Immature natural killer cell (primary cell): ENCODE measurements at places on chromosomes 6 and 20.

DNA sequence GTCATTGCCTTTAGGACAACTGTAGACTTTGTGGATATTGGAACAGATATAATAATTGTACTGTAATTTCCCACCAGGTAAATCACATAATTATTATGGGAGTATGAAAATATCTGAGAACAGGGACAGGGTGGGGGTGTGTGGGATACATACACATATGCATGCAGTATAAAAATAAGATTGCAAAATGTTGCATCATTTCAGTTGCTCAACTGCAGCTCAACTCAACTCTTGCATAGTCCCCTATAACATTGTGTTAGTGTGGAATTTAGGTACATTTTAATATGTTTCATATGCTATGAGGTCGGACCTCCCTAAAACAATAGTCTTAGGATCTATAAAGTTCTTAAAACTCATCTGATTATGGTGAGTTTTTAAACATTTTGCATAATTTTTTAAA, 275.0 kb upstream of the FLRT3 start:
- H3K4me3 ChIP-seq = no peak overlapping the region
- no peaks in the 10 kb centered on the region for H3K4me1 ChIP-seq
- no peak overlapping the region for H3K27ac ChIP-seq
- no peaks in the 10 kb centered on the region for H3K36me3 ChIP-seq
- no peaks in the 10 kb centered on the region for H3K27me3 ChIP-seq

DNA sequence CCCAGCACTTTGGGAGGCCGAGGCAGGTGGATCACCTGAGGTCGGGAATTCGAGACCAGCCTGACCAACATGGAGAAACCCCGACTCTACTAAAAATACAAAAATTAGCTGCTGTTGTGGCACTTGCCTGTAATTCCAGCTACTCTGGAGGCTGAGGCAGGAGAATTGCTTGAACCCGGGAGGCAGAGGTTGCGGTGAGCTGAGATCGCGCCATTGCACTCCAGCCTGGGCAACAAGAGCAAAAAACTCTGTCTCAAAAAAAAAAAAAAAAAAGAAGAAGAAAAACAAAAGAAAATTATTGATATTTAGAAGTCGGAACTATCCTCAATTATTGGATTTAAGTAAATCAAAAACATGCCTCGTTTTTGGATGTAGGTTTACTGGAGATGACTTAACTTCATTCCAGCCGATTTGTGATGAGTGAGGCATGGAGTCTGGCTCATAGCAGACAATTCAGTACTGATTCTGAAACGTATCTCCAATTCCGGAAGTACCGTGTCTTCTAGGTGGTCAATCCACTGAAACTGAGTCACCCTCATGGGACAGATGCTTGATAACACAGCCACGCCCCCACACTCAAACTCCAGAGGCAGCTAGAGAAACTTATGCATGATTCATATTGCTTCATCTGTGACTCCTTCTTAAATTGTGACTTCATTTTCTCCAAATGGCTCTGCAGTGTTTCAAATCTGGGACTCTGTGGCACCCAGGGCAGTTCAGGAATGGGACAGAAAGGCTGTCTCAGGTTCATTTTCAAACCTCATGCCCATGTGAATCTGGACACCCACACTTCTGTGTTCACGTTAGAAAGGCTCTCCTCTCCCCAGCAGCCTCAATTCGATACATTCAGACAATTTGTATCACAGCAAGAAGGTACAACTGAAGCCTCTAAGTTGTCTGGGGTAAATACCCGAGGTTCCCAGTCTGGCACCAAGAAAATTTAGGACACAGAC, 110.4 kb upstream of the ARMC2 start:
- H3K4me1 ChIP-seq = peaks cover 7% of the 10 kb centered on the region
- H3K36me3 ChIP-seq = no peaks in the 10 kb centered on the region
- H3K27ac ChIP-seq = no peak overlapping the region
- peaks cover 3% of the 10 kb centered on the region for H3K27me3 ChIP-seq
- no peak overlapping the region for H3K4me3 ChIP-seq
- DNase-seq = no peak

DNA sequence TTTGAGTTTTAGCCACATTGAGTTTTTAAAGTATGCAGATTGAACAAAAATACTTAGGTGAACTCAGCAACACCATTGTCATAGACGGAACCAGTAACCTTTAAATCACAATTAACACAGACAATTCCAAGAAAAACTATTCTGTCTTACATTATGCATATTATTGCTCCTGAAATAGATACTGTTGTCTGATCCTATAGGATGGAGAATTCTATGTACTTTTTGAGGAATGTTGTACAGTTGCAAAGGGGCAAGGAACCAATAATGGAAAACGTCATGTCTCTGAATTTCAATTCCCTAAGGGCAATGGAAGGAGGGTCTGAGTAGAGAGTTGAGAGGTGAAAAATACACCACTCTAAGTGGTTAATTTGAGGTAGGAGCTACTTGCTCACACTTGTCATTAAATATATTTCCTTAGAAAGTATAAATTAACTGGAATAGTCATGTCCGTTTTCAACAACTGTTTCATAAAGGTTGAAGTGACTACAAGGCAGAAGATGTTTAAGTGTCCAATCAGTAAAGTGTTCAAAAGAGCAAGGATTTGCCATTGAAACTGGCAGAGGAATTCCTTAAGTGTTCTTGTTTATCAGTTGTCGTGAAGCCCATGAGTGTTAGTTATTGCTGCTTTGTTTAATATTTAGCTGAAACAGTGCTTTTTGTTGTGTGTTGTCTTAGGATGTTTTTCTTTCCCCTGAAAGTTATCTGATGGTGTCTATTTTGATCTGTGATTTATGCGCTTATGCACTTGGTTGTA, 1.3 kb downstream of the NKAIN2 start:
- H3K27ac ChIP-seq = no peak overlapping the region
- no peak for DNase-seq
- no peaks in the 10 kb centered on the region for H3K36me3 ChIP-seq

- H3K4me3 ChIP-seq = no peak overlapping the region
- H3K27ac ChIP-seq = no peak overlapping the region
- DNase-seq = peak; percentile 72
- H3K27me3 ChIP-seq = peaks cover 4% of the 10 kb centered on the region
- H3K4me1 ChIP-seq = peaks cover under 1% of the 10 kb centered on the region
Observed at GRCh38 chr20:49928411-49929141, 7.6 kb upstream of the RNF114 start.

GRCh38 chr20:14700639-14700960, 363.2 kb upstream of the FLRT3 start:
- H3K4me3 ChIP-seq = no peak overlapping the region
- H3K27ac ChIP-seq = no peak overlapping the region
- no peaks in the 10 kb centered on the region for H3K4me1 ChIP-seq
- no peaks in the 10 kb centered on the region for H3K36me3 ChIP-seq

DNA sequence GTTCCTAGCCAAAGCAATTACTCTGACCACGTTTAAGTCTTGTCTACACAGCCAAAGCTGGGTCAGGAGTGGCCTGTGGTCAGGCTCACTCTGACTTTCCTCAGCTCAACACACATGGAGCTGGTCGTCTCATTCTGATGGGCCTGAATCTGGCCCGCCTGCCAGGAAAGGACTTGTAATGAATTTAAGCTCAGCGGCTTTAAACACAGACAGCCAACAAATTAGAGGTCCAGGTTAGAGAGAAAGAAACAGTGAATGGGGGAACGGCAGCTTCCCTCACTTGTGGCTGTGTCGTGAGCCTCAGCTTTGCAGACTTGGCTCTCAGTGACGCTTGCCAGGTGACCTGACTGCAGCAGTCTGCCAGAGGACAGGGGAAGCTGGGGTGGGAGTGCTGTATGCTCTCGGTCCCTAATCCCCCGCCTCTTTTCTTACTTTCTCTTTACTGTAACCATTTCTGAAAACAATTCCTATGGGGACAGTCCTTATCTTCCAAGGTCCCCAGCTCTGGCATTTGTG, 121.9 kb upstream of the AGPAT4 start:
- H3K27me3 ChIP-seq = peaks cover 2% of the 10 kb centered on the region
- H3K36me3 ChIP-seq = no peaks in the 10 kb centered on the region
- H3K4me1 ChIP-seq = no peaks in the 10 kb centered on the region
- H3K4me3 ChIP-seq = no peak overlapping the region
- H3K27ac ChIP-seq = no peak overlapping the region
- DNase-seq = no peak

GRCh38 chr6:35719830-35720733, 16.8 kb upstream of the ARMC12 start:
- H3K4me1 ChIP-seq = peaks cover 4% of the 10 kb centered on the region
- H3K4me3 ChIP-seq = no peak overlapping the region
- no peak overlapping the region for H3K27ac ChIP-seq
- H3K36me3 ChIP-seq = no peaks in the 10 kb centered on the region
- no peak for DNase-seq

DNA sequence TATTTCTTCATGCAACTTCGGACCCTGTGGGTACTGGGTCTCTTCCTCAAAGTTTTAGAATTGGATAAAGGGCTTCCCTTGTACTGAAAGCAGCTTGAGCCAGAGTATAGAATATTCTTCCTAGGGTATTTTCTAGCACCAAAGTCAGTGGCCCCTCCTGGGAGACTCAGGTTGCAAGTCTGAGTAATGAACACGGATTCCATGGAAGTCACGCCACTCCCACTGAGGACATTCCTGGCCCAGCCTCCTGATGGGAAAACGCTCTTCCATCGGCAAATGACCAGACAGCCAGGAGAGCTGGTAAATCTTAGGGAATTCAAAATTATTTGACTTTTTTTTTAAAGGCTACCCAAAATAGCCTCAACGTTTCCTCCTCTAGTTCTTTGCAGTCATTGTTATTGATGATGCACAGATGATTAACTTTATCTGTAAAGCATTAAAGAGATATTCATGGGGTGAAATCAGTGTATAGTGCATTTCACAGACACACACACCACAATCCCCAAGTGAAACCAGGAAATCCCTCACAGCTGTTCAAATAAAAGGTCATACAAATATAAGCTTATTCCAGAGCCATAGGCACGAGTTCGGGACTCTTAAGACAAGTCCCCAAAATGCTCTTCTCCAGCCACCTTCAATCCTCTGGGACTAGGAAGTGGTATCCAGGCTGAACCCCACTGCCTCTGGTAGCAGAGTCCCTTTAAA, 248.8 kb downstream of the SOD2 start:
- H3K4me3 ChIP-seq = no peak overlapping the region
- no peaks in the 10 kb centered on the region for H3K4me1 ChIP-seq
- H3K36me3 ChIP-seq = no peaks in the 10 kb centered on the region

- no peak overlapping the region for H3K4me3 ChIP-seq
- H3K4me1 ChIP-seq = peaks cover 65% of the 10 kb centered on the region
Observed at GRCh38 chr6:137265561-137266308, 46.5 kb upstream of the IFNGR1 start.

DNA sequence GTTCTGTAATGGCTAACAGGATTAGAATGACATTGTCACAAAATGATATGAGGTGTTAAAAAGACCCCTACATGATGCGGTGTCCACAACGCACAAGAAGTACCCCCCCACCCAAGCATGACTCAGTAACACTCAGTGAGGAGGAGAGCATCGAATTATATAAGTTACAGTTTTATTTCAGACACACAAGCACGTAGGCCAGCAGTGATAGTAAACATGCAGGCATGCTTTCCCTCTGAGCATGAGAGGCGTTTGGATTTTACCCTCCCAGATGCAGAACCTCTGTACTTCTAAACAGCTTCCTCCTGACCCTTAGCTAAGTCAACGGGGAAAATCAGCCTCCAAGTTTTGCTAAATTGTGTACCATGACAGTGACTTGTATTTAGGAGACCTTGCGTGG, 23.9 kb downstream of the GNAS start:
- no peaks in the 10 kb centered on the region for H3K4me1 ChIP-seq
- no peaks in the 10 kb centered on the region for H3K36me3 ChIP-seq
- no peak overlapping the region for H3K4me3 ChIP-seq
- no peaks in the 10 kb centered on the region for H3K27me3 ChIP-seq
- DNase-seq = no peak

GRCh38 chr20:36298795-36299339, 7.3 kb upstream of the DLGAP4 start:
- H3K4me3 ChIP-seq = no peak overlapping the region
- no peak overlapping the region for H3K27ac ChIP-seq
- H3K36me3 ChIP-seq = no peaks in the 10 kb centered on the region

- peaks cover 3% of the 10 kb centered on the region for H3K27me3 ChIP-seq
- H3K4me1 ChIP-seq = no peaks in the 10 kb centered on the region
- no peak for DNase-seq
Observed at GRCh38 chr6:128343706-128344105, 176.7 kb downstream of the PTPRK start.

GRCh38 chr6:139919107-139920026, 544.9 kb upstream of the CITED2 start:
- peaks cover 3% of the 10 kb centered on the region for H3K27me3 ChIP-seq
- no peak overlapping the region for H3K4me3 ChIP-seq
- H3K4me1 ChIP-seq = no peaks in the 10 kb centered on the region
- H3K27ac ChIP-seq = no peak overlapping the region

- no peaks in the 10 kb centered on the region for H3K36me3 ChIP-seq
- no peak for DNase-seq
- no peak overlapping the region for H3K4me3 ChIP-seq
- H3K27ac ChIP-seq = no peak overlapping the region
- no peaks in the 10 kb centered on the region for H3K4me1 ChIP-seq
Observed at GRCh38 chr20:15806105-15806504, 767.1 kb downstream of the KIF16B start.

- H3K36me3 ChIP-seq = no peaks in the 10 kb centered on the region
- H3K27me3 ChIP-seq = peaks cover 8% of the 10 kb centered on the region
- H3K4me3 ChIP-seq = no peak overlapping the region
- DNase-seq = no peak
- H3K27ac ChIP-seq = no peak overlapping the region
Observed at GRCh38 chr6:1801401-1801800, 191.7 kb downstream of the FOXC1 start.

DNA sequence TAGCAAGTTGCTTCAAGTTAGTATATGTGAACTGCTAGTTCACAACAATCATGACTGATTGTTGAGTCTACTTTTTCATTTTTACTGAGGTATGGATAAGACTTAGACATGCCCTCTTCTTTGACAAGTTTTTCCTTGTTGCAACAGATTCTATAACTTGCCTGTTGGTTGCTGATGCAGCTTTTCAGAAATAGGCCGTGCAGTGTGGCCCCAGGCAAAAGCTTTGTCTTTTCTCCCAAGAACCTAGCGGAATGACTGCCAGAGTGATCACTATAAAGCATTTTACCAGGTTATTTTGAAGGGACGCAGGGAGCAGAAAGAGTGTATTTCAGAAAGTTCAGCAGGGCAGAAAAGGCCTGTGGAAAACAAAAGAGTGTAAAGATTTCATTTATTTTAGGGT, 16.0 kb downstream of the HECA start:
- H3K4me1 ChIP-seq = peaks cover 81% of the 10 kb centered on the region
- H3K4me3 ChIP-seq = no peak overlapping the region
- H3K27me3 ChIP-seq = peaks cover 2% of the 10 kb centered on the region
- no peaks in the 10 kb centered on the region for H3K36me3 ChIP-seq
- no peak for DNase-seq
